ENCODE measurements at places on chromosomes 5 and 9. TPM values are rescaled to one million over a fixed set of nuclear protein-coding genes. Genes with fewer than 3 reads are reported as not detected.

- H3K4me3 ChIP-seq: no peak overlapping the region
- H3K27ac ChIP-seq: no peak overlapping the region
- no peak for DNase-seq
- peaks cover 14% of the 10 kb centered on the region for H3K27me3 ChIP-seq
- peaks cover 6% of the 10 kb centered on the region for H3K4me1 ChIP-seq
- H3K36me3 ChIP-seq: no peaks in the 10 kb centered on the region
These were observed 155.5 kb upstream of the WWC1 start for GRCh38 chr5:168135897-168136296.

DNA sequence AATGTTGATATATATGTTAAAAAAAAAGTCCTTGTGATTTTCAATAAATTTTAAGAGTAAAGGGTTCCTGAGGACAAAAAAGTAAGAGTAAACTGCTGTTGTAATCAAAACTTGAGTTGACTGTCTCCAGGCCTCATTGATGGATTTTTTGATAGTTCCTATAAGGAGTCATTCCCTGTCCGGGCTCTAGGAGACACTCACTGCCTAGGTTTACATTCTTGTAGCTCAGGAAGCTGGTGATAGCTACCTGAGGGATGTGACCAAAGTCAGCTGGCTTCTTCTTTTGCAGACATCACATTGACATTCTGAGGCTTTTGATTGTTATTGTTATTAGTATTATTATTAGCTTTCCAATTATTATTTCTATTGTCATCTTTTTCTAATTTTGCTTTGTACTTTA is 116.5 kb upstream of the FBXL7 start:
- no peak overlapping the region for H3K4me3 ChIP-seq
- H3K36me3 ChIP-seq: no peaks in the 10 kb centered on the region
- no peak for DNase-seq
- no peak overlapping the region for H3K27ac ChIP-seq

DNA sequence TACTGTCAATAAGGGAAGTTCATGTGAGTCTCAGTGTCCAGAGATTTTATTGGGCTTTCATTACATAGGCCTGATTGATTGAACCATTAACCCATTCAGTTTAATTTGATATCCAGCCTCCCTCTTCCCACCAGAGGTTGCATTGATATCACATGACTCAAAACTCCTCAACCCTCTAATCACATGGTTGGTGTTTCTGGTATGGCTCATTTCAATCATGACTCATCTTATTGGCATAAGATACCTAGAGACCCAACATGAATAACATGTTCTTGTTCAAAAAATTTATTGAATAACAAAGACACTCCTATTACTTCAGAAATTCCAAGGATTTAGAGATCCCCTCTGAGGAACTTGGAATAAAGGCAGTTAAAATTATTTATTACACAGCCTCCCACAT is 982.2 kb downstream of the TLE1 start:
- no peaks in the 10 kb centered on the region for H3K27me3 ChIP-seq
- H3K36me3 ChIP-seq: no peaks in the 10 kb centered on the region
- H3K27ac ChIP-seq: no peak overlapping the region
- no peak for DNase-seq

GRCh38 chr5:89844548-89844947 is 565.0 kb downstream of the CETN3 start:
- H3K36me3 ChIP-seq: no peaks in the 10 kb centered on the region
- DNase-seq: no peak
- no peak overlapping the region for H3K4me3 ChIP-seq
- no peaks in the 10 kb centered on the region for H3K27me3 ChIP-seq

DNA sequence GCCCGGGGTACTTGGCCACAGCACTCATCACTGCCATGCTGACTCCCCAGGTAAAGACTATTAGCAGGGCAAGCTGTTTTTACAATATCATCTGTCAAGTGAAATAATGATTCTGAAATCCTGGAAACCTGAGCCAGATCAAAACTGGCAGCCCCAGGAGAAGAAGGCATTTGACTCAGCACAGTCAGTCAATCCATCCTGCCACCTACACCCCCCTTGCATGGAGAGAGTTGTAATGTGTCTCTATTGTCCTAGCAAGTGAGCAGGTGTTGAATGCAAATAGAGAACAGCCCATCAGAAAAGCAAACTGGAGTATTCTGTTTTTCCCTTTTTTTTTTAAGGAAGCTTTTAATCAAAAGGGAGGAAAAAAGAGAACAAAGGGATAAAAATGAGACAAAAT is 291.2 kb downstream of the BRINP1 start:
- no peak overlapping the region for H3K27ac ChIP-seq
- DNase-seq: no peak
- H3K4me1 ChIP-seq: no peaks in the 10 kb centered on the region
- no peak overlapping the region for H3K4me3 ChIP-seq
- no peaks in the 10 kb centered on the region for H3K27me3 ChIP-seq

DNA sequence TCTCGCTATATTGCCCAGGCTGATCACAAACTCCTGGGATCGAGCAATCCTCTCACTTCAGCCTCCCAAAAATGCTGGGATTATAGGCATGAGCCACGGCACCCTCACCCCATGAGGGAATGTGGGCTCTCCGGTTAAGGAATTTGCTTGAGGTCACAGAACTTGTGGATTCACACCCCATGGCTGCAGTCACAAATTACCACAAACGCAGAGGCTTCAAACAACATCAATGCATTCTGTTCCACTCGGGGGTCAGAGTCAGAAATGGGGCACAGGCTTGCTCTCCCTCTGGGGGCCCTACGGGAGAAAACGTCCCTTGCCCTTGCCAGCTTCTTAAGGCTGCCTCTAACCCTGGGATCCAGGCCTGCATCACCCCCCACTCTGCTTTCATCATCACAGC is 12.2 kb upstream of the SPINK4 start:
- no peaks in the 10 kb centered on the region for H3K36me3 ChIP-seq
- no peak overlapping the region for H3K4me3 ChIP-seq
- DNase-seq: no peak
- H3K4me1 ChIP-seq: peaks cover 10% of the 10 kb centered on the region
- no peak overlapping the region for H3K27ac ChIP-seq

GRCh38 chr5:116970318-116970717 is 395.7 kb upstream of the SEMA6A start:
- H3K27ac ChIP-seq: no peak overlapping the region
- DNase-seq: no peak
- H3K4me3 ChIP-seq: no peak overlapping the region
- no peaks in the 10 kb centered on the region for H3K36me3 ChIP-seq
- no peaks in the 10 kb centered on the region for H3K4me1 ChIP-seq

DNA sequence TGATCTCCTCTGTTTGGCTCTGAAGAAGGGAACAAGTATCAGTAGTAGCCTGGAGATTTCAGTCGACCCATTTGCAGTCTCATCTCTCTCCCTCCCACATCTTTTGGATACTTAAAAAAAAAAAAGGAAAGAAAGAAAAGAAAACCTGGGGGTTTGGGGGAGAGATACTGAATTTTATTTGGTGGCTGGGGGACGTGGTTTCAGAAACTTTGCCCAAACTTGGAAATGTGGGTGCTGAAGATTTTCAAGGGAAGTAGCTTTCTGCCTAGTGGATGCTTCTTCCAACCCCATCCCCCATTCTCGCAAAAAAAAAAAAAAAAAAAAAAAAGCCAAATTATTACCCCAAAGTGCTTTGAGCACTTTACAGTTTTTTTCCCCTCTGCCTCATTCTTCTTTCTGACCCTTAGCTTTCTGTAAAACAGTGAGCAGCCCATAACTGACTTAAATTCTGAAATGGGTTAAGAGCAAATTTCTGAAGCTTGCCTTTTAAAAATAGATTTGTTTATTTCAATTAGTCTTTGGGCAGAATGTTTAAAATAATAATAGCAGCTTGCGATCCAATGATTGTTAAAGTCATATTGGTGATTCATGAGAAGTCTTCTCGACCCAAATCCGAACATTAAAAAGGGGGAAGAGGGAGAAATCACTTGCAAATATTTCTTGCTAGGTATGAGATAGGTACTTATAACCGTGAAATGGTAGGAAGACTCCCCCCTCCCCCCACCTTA is 894 bp downstream of the FST start:
- H3K27me3 ChIP-seq: peaks cover 37% of the 10 kb centered on the region
- DNase-seq: no peak
- H3K4me3 ChIP-seq: peak overlapping the region; percentile 77
- peaks cover 32% of the 10 kb centered on the region for H3K4me1 ChIP-seq
- H3K36me3 ChIP-seq: no peaks in the 10 kb centered on the region

- no peaks in the 10 kb centered on the region for H3K36me3 ChIP-seq
- H3K27me3 ChIP-seq: peaks cover 56% of the 10 kb centered on the region
- H3K27ac ChIP-seq: no peak overlapping the region
- peaks cover 17% of the 10 kb centered on the region for H3K4me1 ChIP-seq
- DNase-seq: no peak
- H3K4me3 ChIP-seq: no peak overlapping the region
These were observed 70.1 kb upstream of the UNC5A start for GRCh38 chr5:176740131-176740701.

DNA sequence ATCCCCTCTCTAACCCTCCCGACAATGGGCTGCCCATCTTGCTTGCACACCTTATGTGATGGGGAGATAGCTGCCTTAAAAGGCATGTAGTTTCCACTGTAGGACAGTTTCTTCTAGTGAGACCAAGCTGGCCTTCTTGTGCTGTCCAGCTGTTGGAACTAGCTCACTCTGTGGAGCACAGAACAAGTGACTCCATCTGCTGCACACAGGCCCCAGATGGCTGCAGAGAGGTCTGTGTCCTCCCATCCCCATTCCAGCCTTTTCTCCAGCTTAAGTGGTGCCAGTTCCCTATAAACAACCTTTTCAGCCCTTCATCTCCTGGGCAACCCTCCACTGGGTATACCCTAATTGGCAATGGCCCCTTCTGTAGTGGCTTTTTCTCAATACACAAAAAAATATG is 18.7 kb upstream of the PSD2 start:
- H3K4me1 ChIP-seq: peaks cover 9% of the 10 kb centered on the region
- DNase-seq: no peak
- no peaks in the 10 kb centered on the region for H3K36me3 ChIP-seq
- peaks cover 5% of the 10 kb centered on the region for H3K27me3 ChIP-seq
- H3K27ac ChIP-seq: no peak overlapping the region

DNA sequence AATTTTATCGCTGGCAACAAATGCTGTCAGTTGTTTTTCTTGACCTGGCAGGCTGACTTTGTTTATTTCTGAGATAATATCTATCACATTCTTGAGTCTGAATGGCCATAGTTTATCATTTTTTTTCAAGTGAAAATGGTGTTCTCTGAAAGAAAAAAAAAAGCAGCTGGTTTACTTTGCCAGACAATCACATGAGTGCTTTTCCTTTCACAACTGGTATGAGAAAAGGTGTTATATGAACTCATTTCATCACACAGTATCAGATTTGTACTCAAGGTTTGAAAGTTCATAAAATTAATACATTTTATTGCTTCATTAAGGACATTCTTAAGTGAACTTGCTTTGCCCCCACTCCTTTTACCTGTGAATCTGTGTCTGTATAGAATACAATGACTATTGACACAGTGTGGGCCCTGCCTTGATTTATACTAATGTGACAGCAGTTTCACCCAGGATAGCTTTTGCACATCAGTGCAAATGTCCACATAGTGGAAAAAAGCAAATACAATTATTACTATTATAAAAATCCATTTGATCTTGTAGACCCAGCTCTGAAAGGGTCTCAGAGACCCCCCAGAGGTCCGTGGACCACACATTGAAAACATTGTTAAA is 33.1 kb upstream of the PRLR start:
- no peaks in the 10 kb centered on the region for H3K36me3 ChIP-seq
- no peak overlapping the region for H3K4me3 ChIP-seq
- peaks cover 5% of the 10 kb centered on the region for H3K27me3 ChIP-seq
- no peak overlapping the region for H3K27ac ChIP-seq
- H3K4me1 ChIP-seq: no peaks in the 10 kb centered on the region

GRCh38 chr9:21205204-21205603 is 1.7 kb downstream of the IFNA10 start:
- peaks cover 7% of the 10 kb centered on the region for H3K4me1 ChIP-seq
- no peaks in the 10 kb centered on the region for H3K36me3 ChIP-seq
- peaks cover 30% of the 10 kb centered on the region for H3K27me3 ChIP-seq
- H3K4me3 ChIP-seq: no peak overlapping the region
- H3K27ac ChIP-seq: no peak overlapping the region
- no peak for DNase-seq

GRCh38 chr5:74839229-74839628 is 27.0 kb downstream of the FAM169A start:
- no peaks in the 10 kb centered on the region for H3K27me3 ChIP-seq
- no peak overlapping the region for H3K4me3 ChIP-seq
- peaks cover 24% of the 10 kb centered on the region for H3K36me3 ChIP-seq
- DNase-seq: no peak
- H3K27ac ChIP-seq: no peak overlapping the region

- no peak overlapping the region for H3K27ac ChIP-seq
- peaks cover 2% of the 10 kb centered on the region for H3K4me1 ChIP-seq
- no peak overlapping the region for H3K4me3 ChIP-seq
These were observed 3.9 kb downstream of the SEPTIN8 start for GRCh38 chr5:132773114-132773513.

- no peaks in the 10 kb centered on the region for H3K36me3 ChIP-seq
- no peak overlapping the region for H3K4me3 ChIP-seq
- H3K27ac ChIP-seq: no peak overlapping the region
- no peaks in the 10 kb centered on the region for H3K4me1 ChIP-seq
These were observed 38.8 kb downstream of the RASGEF1C start for GRCh38 chr5:180170106-180170809.

- H3K27ac ChIP-seq: no peak overlapping the region
- H3K36me3 ChIP-seq: no peaks in the 10 kb centered on the region
- no peaks in the 10 kb centered on the region for H3K27me3 ChIP-seq
- DNase-seq: no peak
These were observed 217.1 kb downstream of the TRIM32 start for GRCh38 chr9:116904165-116904564.

DNA sequence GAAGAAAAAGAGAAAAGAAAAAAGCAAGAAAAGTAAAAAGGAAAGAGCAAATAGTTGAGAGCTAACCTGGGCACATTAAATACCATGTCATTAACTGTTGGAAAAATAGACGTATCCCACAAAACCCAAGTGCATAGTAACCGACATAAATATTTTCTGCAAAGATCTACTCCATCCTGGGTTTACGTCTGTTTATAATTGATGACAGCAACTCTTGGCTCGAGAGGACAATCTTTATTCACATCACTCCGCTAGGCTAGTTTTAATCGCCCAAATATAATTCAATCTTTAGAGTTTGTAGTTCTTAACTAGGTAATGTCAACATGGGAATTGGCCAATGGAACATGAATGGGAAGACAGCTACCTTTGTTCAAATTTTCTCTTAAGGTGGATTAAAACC is 321.7 kb upstream of the TNC start:
- no peaks in the 10 kb centered on the region for H3K4me1 ChIP-seq
- H3K4me3 ChIP-seq: no peak overlapping the region
- H3K36me3 ChIP-seq: no peaks in the 10 kb centered on the region
- no peak overlapping the region for H3K27ac ChIP-seq

- H3K4me1 ChIP-seq: peaks cover 31% of the 10 kb centered on the region
- H3K27ac ChIP-seq: no peak overlapping the region
- no peaks in the 10 kb centered on the region for H3K27me3 ChIP-seq
- no peak overlapping the region for H3K4me3 ChIP-seq
- peaks cover 22% of the 10 kb centered on the region for H3K36me3 ChIP-seq
These were observed 33.8 kb downstream of the ZNF131 start for GRCh38 chr5:43154469-43154868.

Gene KCNMB1
- total RNA-seq: not detected

Gene FGD3
- total RNA-seq: 47.7 TPM

Gene SLCO4C1
- total RNA-seq: 0.38 TPM

Gene PRSS3
- total RNA-seq: not detected

Gene DAP
- 39.7 TPM for total RNA-seq

Gene ADGRD2
- not detected for total RNA-seq

Gene PCA3
- total RNA-seq: not detected

Gene GRIN1
- total RNA-seq: not detected
